ENCODE measurements at places on chromosomes 6 and 20.

DNA sequence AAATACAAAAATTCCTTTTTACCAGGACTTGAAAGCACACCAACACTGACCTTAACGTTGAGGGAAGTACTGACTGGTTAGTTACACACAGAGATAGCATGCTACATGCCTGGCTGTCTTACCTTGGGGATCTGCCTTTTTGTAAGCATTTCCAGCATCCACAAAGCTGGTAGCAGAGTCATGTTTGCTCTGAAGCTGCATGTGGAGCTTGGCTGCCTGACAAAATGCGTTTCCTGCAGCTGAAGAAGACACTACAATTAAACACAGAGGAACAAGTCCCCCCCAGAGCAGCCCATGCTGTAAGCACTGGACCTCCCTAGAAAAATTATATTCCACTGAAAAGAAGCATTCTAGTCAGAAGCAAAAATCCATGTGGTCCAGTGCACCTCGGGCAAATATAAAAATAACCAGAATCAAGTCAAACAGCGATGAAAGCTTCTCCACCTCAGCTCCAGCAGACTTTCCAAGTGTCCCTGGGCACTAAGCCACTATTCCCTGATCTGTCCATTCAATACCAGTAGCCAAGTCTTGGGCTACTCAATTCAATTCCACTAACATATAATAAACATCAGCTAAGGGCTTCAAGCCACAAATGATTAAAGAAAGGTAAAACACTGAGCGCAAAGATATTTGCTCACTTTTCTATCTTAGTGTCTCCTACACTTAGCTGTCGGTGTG lies 24.2 kb downstream of the NAPB start:
- no peak for DNase-seq

GRCh38 chr6:159444056-159444760 lies 248.8 kb downstream of the SOD2 start:
- DNase-seq: no peak

GRCh38 chr20:54078296-54078984 lies 8.0 kb upstream of the BCAS1 start:
- no peak for DNase-seq

DNA sequence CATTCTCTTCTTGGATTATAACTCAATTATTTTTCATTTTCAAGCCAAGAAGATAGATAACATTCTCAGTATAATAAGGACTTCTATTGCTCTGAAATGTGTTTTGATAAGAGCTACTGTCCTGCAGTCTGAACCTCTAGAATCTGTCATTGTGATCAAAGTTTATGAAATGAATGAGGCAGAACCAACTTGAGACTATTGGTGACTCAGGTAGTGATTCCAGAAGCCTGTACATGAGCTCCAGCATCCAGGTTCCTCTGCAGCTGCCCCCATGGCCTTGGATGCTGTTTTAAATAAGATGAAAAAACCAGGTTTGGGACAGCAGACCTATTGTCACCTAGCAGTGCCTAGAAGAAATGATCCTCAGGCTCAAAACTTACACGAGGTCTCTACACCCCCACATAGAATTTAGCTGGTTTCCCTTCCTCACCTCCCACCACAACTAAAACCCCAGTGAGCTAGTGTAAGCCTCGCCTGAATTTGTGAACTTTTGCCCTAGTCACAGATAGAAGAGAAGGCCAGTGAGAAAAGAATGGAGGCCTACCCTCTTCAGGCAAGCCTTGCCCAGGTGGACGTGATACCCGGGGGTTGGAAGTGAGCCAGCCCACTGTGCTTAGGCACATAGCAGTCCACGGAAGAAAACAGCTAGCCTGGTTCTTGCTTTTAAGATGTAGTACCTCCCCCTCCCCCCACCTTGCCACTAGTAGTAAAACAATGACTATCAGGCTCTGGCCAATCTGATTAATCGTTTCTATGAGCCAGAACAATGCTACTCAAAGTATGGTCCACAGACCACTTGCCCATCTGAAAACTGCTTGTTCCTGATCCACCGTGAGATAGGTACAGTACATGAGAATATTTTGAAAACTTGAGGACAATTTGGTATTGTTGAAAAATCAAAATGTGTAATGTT lies 73.0 kb upstream of the SYNJ2 start:
- DNase-seq: no peak

- DNase-seq: peak; percentile 89
Measured at GRCh38 chr20:59940129-59940955, at the start of the genes FAM217B and PPP1R3D. Gene FAM217B (plus strand): TSS chr20:59940389. CDS start chr20:59943944, 3,555 bp downstream. Gene PPP1R3D (minus strand): TSS chr20:59940305. CDS start chr20:59939931, 374 bp downstream.

GRCh38 chr20:58237318-58238132 lies 9.1 kb upstream of the ANKRD60 start:
- no peak for DNase-seq

- DNase-seq: no peak
Measured at GRCh38 chr6:6832439-6832838, 243.9 kb downstream of the LY86 start.

- DNase-seq: no peak
Measured at GRCh38 chr20:54173653-54174456, at the start of gene CYP24A1. Gene CYP24A1 (minus strand): TSS chr20:54173986. CDS start chr20:54173579, 407 bp downstream.

DNA sequence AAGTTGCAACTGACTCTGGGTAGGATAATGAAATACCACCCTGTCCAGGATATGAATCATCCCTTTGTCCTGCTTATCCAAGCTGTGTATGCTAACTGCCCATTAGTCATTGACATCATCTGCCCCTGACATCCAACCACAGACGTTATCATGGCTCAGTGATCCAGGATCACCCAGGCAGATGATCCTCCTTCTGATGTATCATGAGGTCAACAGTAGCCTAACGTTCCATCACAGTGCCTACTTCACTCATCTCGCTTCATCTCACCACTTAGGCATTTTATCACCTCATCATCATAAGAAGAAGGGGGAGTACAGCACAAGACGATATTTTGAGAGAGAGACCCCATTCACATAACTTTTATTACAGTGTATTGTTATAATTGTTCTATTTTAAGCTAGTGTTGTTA lies 13.4 kb upstream of the BTN3A2 start:
- no peak for DNase-seq

GRCh38 chr6:41622206-41622988 lies 15.9 kb upstream of the MDFI start:
- no peak for DNase-seq

DNA sequence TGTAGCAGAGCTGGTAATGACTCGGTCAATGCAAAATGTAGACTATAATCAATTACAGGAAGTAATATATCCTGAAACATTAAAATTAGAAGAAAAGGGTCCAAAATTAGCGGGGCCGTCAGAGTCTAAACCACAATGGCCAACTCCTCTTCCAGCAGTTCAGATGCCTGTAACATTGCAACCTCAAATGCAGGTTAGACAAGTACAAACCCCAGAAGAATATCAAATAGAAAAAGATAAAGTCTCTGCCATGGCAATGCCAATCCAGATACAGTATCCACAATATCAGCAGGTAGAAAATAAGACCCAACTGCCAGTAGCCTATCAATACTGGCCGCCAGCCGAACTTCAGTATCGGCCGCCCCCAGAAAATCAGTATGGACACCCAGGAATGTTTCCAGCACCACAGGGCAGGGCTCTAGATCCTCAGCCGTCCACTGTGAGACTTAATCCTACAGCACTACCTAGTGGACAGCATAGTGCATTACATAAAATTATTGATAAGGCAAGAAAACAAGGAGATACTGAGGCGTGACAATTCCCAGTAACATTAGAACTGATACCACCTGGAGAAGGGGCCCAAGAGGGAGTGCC lies 158.4 kb downstream of the GPX5 start:
- DNase-seq: no peak

Data from retinal pigment epithelial cell (primary cell).